ENCODE measurements at places on chromosomes 2 and 18.
A peak's percentile ranks its signal among the peaks of the same experiment; 100 is the strongest.

GRCh38 chr2:232926431-232926939 lies 56.4 kb downstream of the SNORC start:
- DNase-seq: no peak

GRCh38 chr18:50014606-50015005 lies 180.3 kb downstream of the MYO5B start:
- DNase-seq: no peak

DNA sequence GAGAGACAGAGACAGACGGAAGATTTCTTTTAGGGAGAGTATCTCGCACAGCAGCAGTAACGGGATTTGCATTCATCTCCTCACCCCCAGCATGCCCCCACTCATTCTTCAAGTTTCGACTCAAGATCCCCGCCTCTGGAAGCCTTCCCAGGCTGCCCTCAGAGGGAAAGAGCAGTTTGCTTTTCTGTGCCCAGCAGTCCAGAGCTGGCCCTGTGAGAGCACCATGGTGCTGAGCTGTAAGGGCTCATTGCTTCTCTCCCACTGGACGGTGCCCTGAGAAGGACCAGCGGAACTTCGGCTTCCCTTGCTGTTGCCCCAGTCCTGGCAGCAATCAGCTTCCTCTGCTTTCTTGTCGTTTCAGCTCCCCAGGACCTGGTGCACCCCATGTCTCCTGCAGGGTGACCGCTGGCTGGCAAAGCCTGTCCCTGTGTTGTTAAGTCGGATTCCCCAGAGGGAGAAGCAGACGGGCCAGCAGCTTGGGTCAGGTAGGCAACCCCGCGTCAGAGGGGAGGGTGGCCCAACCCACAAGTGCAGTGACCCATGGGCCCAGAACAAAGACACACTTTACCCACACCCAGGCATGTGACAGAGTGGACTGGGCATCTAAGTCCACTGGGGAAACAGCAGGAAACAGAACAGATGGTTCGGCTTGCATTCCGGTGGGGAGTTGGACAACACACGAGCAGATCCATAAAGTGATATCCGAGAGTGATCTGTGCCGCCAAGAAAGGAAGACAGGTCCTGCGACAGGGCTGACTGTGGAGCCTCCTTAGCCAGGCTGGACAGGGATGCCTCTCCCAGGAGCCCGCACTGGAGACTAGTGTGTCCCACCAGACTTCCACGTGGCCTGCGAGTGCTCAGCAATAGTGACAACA lies 36.6 kb downstream of the TMEM177 start:
- DNase-seq: no peak

- DNase-seq: no peak
These were observed 131.5 kb downstream of the CPS1 start for GRCh38 chr2:210687786-210688470.

GRCh38 chr2:160267692-160268091 lies 67.6 kb upstream of the ITGB6 start:
- no peak for DNase-seq

DNA sequence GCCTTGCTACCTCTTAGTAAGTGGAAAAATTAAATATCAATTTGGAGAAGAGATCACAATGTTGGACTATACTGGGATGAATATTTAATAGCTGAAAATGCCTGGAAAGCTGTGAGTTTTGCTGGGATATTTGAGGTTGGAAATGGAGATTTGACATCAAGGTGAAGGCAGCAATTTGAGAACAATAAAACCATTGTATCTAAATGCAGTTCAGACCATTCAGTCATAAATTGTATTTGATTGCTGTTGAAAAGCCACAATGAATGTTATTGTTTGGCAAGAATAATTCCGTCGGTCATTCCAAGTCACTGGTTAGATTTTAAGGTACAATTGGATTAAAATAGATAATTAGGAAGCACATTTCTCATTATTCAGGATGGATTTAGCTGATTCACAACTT lies 325.6 kb downstream of the HRH4 start:
- DNase-seq: no peak

- DNase-seq: no peak
These were observed 364.4 kb downstream of the ZNF521 start for GRCh38 chr18:24987303-24988252.

DNA sequence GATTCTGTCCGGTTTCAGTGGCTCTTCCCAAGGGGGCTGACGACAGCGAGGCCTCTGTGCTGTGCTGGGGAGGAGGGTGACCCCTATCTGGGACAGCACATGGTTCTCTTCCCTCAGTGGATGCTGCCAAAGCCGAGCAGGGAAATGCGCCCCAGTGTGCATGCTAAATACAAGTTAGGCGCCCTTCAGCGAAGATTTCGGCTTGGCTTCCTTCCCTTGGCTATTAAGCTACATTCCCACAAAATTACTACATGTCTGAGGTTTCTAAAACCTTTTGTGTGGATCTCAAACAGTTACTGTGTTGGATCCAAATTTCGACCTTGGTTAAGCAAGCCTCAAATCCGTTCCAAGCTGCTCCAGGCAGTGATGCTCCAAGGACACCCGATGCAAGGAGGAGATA lies 440.3 kb downstream of the NRXN1 start:
- no peak for DNase-seq

DNA sequence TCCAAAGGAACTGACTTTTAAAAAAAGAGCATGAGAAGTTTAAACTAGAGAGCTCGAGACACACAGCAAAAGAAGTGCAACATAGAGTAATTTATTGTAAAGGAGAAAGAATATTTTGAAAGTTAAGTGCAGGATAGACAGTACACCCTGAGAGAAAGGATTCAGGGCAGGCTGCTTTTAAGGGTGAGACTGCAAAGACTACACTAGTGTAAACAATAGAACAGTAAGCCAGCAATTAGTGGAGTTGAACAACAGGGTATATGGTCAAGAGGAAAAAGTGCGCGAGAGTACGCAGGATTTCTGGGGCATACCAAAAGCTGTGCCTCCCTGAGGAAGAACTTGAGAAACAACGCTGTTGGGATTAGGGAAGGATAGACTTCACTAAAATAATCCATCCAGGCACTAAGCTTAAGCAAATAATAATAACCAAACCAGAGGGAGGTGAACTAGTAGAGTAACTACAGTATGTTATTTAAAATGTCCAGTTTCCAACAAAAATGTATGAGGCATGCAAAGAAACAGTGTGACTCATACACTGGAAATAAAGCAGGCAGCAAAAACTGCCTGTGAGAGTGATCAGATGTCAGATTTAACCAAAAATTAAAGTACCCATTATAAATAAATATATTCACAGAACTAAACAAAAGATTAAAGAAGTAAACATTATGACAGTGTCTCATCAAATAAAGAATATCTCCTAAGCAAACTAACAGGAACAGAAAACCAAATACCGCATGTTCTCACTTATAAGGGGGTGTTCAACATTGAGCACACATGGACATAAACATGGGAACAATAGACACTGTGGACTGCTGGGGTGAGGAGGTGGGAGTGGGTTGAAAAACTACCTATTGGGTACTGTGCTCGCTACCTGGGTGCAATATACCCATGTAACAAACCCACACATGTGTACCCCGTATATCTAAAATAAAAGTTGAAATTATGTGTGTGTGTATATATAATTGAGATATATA lies 40.5 kb upstream of the EMILIN2 start:
- no peak for DNase-seq

DNA sequence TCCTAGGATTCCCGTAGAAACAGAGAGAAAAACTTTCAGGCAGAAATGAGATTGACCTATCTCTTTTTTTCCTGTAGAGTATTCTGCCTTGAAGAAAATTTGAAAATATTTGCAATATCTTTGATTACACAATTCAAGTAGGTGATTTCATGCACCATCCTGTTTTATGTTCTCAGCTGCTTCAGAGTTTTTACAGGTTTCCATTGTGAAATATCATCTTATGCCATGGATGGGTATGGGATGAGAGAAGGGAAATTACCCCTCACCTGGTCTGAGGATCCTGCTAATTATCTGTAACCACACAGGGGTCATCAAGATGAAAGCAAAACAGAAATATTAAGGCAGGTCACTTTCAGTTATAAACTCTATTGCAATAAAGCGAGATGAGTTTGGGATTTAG lies 264.8 kb downstream of the TXNL1 start:
- DNase-seq: no peak

- no peak for DNase-seq
These were observed 189.7 kb downstream of the LRRTM1 start for GRCh38 chr2:80114812-80115211.

DNA sequence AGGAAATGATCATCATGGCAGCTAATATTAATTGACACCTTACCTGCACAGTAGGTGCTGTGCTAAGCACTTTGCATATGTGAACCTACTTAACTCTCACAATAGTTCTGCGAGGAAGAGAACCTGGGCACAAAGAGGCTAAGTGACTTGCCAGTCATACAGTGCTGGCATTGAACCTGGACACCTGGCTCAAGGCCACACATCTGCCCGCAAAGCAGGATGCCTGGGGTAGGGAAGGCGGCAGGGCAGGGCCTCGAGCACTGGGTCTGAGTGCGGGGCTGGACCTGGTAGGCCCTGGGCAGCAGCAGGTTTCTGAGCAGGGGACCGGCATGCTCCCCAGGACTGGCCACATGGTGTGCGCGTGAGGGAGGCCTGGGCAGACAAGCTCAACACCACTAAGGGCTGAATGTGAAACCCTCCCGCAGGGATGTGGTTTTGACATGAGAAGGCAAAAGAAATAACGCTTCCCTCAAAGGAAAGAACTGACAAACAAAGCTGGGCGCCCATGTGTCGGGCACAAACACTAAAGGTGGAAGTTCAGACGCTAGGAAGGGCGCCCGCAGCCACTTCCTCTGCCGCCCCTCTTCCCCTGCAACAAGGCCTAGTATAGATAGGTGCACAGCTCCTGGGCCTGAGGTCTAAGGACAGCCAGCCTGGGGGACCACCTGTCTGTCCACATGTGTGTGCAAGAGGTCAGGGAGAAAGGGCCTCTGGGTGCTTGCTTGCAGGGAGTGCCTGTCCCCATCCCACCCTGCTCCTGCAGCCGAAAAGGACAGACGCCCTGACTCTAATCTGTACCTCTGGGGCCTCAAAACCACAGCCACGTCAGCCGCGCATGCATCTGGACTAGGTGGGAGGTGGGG lies 92.5 kb downstream of the ZFP36L2 start:
- peak; percentile 87 for DNase-seq

GRCh38 chr18:22159014-22159413 lies 10.4 kb upstream of the GATA6 start:
- DNase-seq: no peak

DNA sequence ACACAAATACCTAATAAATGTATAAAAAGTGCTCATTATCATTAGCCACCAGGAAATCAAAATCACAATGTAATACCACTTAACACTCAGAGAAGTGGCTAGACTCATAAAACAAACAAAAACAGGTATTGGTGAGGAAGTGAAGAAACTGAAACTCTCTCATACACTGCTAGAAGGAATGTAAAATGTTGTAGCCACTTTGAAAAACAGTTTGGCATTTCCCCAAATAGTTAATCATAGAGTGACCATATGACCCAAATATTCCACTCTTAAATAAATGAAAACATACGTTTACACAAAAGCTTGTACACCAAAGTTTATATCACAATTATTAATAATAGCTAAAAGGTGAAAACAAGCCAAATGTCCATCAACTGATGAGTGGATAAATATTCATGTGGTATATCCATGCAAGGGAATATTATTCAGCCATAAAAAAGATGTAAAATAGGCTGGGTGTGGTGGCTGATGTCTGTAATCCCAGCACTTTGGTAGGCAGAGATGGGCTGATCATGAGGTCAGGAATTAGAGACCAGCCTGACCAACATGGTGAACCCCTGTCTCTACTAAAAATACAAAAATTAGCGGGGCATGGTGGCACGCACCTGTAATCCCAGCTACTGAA lies 86.2 kb upstream of the COL5A2 start:
- no peak for DNase-seq

DNA sequence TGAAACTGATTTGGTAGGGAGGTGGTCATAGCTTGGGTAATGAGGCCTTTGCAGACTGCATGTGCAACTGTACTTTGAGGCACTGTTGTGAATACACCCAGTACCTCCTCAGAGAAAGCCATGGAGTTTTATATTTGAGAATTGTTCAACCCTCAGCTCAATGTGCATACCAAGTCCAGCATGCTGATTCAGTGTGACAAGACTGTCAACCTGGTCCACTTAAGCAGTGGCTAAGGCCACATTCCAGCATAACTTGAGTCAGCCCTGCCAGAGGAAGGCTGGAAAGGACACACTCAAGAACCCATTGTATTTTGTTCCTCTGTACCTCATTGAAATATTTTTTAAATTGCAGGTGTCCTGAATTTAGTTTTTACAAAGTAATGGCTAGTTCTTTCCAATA lies 121.8 kb upstream of the HNMT start:
- DNase-seq: no peak

DNA sequence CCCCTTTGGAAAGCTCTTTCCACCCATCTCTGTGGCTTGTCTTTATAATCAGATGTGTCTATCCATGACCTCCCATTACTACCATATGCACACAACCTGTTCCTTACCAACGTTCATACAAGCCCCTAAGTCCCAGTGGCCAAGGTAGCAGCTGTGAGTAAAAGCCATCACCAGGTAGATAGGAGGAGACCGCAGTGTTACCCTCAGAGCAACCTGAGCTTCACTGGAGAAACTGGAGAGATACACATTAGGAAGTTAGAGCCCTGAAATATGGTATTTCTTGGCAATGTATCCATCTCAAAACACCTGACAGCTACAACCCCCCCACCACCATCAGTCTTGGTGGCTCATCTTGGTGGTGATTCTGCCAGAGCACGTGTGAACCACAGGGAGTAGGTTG lies 26.0 kb downstream of the LOXHD1 start:
- DNase-seq: no peak

GRCh38 chr18:25457126-25457525 lies 105.2 kb upstream of the ZNF521 start:
- no peak for DNase-seq

All from activated CD4-positive, alpha-beta T cell treated with anti-CD3 and anti-CD28 coated beads, Interleukin-2, amount 10 ng/mL, durations not matched to agents 7 days and 5 days (primary cell).